ENCODE measurements at places on chromosomes 6 and 20.
A peak's percentile ranks its signal among the peaks of the same experiment; 100 is the strongest.

DNA sequence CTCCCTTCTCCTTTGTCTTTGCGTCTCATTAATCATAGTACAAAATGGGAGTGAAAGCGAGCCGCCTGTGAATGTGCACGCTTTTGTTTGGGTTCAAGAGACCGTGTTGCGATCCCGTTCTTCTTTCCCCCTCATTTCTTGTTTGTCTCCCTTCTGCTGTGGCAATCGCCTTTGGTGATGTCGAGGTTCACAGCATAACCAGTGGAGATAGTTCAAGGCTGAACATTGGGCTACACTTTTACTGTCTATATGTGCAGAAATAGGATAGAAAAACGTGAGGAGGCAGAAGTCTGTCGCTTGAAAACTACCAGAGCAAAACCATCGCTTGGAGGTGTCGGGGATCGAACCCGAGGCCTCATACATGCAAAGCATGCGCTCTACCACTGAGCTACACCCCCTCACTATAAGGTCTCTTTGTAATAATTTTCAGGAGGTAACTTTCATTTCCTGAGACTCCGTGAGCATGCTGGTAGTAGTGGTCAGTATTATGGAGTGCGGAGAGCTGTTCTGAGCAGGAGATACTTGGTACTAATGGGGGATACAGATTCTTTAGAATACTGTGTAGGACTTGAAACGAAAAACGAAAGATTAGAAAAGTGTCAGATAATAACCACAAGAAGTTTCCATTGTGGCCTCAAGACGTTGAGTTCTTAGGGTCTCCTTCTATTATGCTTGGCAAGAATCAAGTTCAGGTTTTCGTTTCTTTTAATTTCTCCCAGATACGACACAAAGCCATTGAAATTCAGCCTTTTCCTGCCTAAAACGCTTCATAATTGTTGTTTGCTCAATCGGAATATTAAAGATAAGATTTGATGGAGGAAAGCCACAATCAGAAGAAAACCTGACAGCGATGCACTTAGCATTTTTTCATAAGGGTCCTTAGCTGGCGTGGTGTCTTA lies 106.6 kb downstream of the TRIM27 start:
- DNase-seq, result no peak

GRCh38 chr6:49499126-49499525 lies 597 bp upstream of the GLYATL3 start:
- DNase-seq, result no peak

DNA sequence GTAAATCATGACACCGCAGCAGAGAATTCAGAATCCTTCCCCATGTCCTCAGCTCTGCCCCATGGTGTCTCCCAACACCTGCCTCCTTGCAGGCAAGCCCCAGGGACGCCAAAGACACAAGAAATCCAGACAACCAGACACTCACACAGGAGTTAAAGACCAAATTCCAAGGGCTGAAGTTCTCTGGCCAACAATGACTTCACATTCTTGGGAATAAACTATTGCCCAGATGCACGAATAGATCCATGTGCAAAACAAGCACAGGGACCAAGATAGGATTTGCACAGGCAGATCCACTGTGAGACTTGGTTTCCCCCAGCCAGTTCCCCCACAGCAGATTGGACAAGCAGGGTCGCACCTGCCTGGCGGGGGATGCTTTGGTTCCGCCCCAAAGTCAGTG lies 246.7 kb downstream of the SOD2 start:
- no peak for DNase-seq

DNA sequence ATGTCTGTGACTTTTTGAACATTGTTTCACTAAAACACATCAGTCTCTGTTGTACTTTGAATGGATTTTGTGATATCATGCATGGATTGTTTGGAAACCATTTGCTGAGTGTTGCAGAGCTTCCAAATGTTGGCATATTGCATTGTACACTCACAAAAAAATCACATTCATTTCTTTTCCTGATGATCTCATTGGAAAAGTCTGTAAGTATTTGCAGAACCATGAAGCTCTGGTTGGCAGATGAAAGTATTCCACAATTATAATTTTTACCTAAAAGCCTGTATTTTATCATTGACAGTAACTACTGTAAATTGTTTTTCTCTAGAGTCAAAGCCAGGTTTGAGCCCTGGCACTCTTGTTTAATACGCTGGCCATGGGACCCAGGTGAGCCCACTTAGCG lies 42.1 kb downstream of the VAPB start:
- no peak for DNase-seq

- no peak for DNase-seq
Measured at GRCh38 chr6:167757821-167758220, 68.9 kb upstream of the AFDN start.

DNA sequence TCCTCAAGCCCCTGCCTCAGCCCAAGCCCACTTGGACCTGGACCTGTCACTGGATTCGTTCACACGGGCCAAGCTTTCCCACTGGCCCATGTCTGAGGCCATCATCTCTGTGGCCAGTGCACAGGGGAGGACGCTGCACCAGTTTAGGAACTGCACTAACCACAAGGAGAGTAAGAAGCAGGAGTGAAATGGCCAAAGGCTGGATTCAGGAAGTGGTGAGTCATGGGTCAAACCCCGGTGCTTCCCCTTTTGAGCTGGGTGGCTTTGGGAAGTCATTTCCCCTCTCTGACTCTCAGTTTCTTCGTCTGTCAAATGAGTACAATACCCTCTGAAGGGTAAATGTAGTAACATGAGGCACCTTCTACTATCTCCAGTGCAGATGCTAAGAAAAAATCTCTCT lies 87.9 kb downstream of the CD40 start:
- peak; percentile 92 for DNase-seq

DNA sequence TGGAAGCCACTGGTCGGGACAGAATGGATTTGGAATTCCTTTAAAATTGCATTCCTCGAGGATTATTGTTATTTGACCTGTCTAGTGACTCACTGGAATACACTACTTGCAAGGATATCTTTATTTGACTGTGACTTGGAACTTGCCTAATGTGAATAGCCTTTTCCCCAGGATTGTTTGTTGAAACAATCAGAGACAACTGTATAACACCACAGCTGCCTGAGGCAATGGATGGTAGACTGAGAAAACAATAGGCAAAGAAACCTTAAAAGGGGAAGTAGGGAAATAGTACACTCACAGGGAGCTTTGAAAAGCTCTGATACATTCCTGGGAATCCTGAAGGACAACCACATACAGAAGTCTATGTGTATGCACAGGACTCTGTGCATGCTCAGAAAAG lies 465.3 kb downstream of the BMP2 start:
- DNase-seq, result no peak

DNA sequence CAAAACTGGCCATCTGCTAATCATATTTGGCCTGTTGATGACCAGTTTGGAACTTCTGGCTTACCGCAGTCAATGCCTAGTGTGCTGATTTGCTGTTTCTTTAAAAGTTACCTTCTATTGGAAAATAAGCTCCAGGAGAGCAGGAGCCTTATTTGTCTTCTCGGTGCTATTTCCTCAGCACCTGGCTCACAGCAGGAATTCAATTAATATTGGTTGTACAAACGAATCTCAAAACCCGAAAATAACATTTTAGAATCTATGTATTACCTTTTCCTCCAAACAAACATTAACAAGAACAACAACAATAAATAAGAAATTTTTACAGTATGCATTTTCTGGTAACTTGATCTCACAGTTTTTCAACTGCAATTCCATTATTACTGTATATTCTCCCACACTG lies 1080.7 kb upstream of the MAP3K7 start:
- DNase-seq, result no peak
